ENCODE measurements at places on chromosomes 2 and 18. TPM values are rescaled to one million over a fixed set of nuclear protein-coding genes. Genes with fewer than 3 reads are reported as not detected.

Gene AGXT
- not detected for total RNA-seq

GRCh38 chr18:48766026-48766425 lies 184.7 kb downstream of the SMAD7 start:
- DNase-seq = no peak
- no peaks in the 10 kb centered on the region for H3K27me3 ChIP-seq
- H3K27ac ChIP-seq = no peak overlapping the region
- H3K36me3 ChIP-seq = no peaks in the 10 kb centered on the region
- H3K4me3 ChIP-seq = no peak overlapping the region
- H3K4me1 ChIP-seq = no peaks in the 10 kb centered on the region

DNA sequence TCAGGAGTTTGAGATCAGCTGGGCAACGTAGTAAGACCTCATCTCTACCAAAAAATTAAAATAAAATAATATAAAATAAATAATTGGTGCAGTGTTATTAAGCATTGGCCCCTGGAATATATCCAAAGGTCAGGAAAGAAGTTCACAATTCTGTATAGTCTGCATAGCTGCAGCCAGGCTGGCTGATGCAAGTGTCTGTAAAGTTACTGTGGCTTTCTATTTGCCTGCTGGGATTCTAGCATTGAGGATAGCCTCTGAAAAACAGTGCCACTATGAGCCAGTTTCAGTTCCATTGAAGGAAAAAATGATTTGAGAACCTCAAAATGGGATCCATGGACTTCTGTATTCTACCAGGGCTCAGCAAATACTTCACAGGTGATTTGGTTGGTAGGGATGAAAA lies 208.6 kb downstream of the PARD3B start:
- H3K4me1 ChIP-seq = no peaks in the 10 kb centered on the region
- peak; percentile 13 for DNase-seq
- H3K36me3 ChIP-seq = no peaks in the 10 kb centered on the region
- peak overlapping the region; percentile 51 for H3K27ac ChIP-seq
- no peak overlapping the region for H3K4me3 ChIP-seq
- H3K27me3 ChIP-seq = no peaks in the 10 kb centered on the region

Gene RAMP1
- 24.8 TPM for total RNA-seq

- no peak for DNase-seq
- no peaks in the 10 kb centered on the region for H3K27me3 ChIP-seq
- H3K36me3 ChIP-seq = no peaks in the 10 kb centered on the region
- H3K4me3 ChIP-seq = no peak overlapping the region
- no peaks in the 10 kb centered on the region for H3K4me1 ChIP-seq
Measured at GRCh38 chr2:72995430-72996116, 75.9 kb downstream of the SFXN5 start.

GRCh38 chr2:100842241-100842922 lies 22.4 kb downstream of the NPAS2 start:
- no peak for DNase-seq
- H3K4me1 ChIP-seq = no peaks in the 10 kb centered on the region
- H3K4me3 ChIP-seq = no peak overlapping the region

DNA sequence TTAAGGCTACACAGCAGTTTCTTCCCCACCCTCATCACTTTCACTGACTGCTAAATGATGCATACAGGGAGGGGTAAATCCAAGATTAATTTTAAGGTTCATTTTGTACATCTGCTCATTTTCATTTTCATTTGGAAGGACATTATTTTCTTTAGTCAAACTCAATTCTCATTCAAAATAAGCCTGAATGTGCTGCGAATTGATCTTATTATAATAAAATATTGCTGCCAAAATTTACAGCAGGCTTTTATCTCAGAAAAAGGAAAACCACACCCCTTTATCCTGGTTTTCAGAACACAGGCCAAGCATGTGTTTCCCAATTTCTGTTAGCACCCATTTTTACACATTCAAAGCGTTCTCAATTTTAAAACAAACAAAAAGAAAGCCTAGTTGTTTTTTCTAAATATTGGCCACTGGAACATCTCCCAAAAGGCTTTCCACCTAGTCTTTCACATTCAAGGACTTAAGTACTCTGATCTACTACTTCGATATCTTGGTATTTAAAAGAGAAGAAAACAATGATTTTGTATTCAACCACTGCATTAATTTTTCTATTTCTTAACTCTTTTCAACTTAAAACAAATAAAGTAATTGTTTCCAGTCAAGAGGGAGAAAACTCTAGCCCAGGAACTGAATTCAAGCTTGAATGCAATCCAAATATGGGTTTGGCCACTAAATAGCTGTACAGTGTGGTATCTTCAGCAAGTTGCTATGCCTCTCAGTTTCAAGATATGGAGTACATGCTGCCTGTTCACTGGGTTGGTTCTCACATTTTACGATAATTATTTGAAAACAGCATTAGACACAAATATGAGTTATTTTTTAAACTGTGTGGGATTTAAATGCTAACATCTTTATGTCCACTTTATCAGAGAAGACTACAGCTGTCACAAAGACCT lies 52.5 kb downstream of the CDH2 start:
- no peaks in the 10 kb centered on the region for H3K36me3 ChIP-seq
- H3K27me3 ChIP-seq = no peaks in the 10 kb centered on the region
- DNase-seq = no peak
- no peak overlapping the region for H3K27ac ChIP-seq
- H3K4me3 ChIP-seq = no peak overlapping the region

Gene MEP1B
- total RNA-seq = 0.26 TPM

All from A673 (cell line).